Stimulated activated CD4-positive, alpha-beta T cell treated with anti-CD3 and anti-CD28 coated beads, Interleukin-1b, Interleukin-23, amount 100 ng/mL, for 48 hours (primary cell): ENCODE measurements at places on chromosomes 2 and 18.

- DNase-seq: no peak
Observed at GRCh38 chr2:151150331-151151320, 111.0 kb downstream of the RBM43 start.

GRCh38 chr2:70938586-70938950 is 2.9 kb downstream of the ATP6V1B1 start:
- no peak for DNase-seq

- no peak for DNase-seq
Observed at GRCh38 chr2:32838418-32838817, 108.3 kb upstream of the LTBP1 start.

GRCh38 chr2:33086400-33087015 is 139.8 kb downstream of the LTBP1 start:
- DNase-seq: no peak

DNA sequence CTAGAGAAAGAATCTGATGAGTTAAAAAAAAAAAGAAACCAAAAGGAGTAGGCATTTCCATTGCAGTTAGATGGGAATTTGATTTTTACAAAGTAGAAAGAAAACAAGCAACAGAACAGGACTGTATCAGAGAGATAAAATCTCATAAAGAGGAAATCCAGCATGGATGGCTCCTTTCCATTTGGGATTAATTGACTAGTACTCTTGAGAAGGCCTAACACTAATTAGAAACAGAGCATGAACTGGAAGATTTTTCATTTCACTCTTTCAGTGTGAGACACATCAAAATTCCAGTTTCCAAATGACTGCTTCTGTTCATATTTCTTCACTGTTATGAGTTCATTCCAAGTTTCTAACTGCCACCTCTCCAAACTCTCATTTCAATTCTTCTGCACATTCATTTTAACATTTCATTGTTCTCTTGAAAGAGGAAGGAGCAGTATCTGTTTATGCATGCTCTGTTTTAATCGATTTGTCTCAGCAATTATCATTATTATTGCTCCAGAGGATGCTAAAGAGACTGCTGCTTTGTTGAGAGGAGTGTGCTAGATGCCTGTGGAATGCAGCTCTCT is 108.8 kb upstream of the PIEZO2 start:
- no peak for DNase-seq

DNA sequence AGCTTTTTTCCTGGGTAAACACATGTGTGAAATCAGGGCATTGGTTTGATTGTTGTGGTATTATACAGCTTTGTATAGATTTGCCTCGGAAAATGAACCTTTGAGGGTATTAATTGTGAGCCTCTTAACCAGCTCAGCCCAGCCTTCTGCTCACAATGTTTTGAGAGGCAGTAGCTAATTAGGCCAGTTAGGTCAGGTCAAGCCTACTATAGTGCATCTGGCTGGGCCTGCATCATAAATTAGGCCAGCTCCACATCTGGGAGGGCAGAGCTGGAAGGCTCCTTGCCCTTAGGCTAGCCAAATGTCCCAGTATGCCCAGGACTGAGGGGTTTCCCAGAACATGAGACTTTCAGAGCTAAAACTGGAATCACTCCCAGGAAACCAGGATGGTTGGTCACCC is 43.0 kb downstream of the LRATD1 start:
- DNase-seq: no peak

GRCh38 chr2:12534646-12535263 is 182.0 kb upstream of the TRIB2 start:
- DNase-seq: no peak

GRCh38 chr2:14988600-14988999 is 356.1 kb downstream of the LRATD1 start:
- no peak for DNase-seq

DNA sequence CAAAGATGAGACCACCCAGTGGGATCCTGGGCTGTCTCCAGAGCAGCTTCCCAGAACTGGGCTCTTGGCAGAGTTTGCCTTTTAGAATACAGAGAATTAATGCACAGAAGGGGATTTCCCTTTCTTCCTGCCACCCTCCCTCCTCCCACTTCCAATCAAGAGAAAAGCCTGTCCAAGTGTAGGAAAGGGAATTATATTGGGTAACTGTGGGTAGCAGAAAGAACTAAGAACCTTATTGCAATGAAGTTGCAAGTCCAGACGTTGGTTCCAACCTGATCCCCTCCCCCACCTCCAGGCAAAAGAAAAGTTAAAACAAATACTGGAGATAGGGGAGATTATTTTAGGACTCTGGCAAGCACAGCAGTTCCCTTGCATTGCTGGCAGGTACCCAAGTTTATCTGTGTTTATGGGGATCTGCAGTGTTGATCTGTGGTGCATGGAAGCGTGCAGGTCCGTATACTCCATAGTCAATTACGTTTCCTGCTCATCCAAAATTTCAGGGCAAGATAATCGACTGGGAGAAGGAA is 114.3 kb downstream of the PRKCE start:
- DNase-seq: no peak

- no peak for DNase-seq
Observed at GRCh38 chr18:2168022-2168421, 403.3 kb downstream of the METTL4 start.

GRCh38 chr2:103172821-103173220 is 411.0 kb downstream of the TMEM182 start:
- no peak for DNase-seq

DNA sequence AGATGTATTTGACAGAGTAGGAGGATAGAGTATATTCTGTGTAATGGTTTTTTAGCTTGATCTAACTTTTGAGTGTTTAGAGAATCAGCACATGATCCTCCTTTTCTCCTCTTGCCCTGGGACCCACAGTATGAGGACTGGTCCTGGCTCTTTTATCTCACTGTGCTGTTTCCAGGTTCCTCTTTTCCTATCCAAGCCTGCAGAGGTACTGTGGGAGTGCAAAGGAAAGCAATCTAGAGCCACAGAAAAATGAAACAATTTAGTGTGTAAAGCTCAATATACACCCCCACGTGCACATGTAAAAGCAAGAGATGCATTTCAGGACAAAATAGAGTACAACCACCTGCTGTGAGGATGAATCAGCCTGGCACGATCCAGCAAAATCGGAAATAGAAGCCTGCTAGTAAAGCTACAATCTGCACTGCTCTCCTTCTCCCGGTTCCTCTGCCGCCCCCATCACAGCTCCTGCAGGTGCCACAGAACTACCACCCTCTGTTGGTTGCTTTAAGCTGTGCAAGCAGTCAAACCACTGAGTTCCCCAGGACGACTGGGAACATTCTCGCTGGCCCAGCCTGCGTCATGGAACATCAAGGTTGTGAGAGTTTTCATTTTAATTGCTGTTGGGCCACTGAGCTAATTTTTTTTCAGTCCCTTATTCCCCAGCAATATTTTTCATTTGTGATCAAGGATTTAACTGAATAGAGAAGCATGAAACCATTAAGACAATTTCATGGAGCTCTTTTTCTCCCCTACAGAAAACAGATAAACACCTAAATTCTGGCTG is 47.8 kb upstream of the MAPRE3 start:
- DNase-seq: peak; percentile 53

GRCh38 chr2:57906152-57906732 is 140.4 kb upstream of the VRK2 start:
- no peak for DNase-seq

GRCh38 chr18:12049978-12050811 is 43.4 kb upstream of the ANKRD62 start:
- no peak for DNase-seq

DNA sequence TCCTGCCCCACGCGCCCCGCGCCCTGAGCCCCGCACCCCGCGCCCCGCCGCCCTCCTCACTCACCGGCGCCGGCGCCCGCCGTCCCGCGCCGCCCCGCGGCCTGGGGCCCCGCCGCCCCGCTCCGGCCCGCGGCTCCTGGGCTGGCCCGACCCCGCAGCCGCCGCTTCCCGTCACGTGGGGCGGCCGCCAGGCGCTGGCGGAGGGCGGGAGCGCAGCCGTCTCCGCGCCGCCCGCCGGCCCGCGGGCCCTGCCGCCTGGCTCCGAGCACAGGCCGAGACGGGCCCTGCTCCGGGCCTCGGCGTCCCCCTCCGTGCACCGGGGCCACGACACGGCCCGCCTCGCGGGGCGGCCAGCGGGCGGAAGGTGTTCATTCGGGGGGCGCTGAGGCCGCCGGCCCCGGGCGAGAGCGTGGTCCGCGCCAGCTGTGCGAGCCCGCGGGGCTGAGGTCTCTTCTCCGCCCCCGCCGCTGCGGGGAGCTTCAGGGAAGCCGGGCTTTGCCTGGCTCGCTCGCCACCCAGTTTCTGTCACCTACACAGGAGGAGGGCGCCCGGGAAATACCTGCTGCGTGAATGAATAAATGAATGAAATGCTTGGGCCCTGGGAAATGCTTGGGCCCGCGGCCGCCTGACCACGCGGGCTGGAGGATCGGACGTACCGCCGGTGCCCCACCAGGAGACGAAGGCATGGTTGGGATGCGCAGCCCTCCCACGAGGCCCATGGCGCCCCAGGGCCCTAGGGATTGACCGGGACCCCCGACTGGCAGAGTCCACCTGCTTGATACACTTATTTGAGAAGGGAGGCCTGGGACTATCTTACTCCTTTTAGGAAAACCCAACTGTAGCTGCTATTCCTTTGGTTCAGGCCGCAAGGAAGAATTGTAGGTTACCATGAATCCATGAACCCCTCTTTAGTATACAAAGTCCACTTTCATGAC is at the start of gene TGFBRAP1:
TGFBRAP1 (minus strand) TSS at position 175 of the 935 bp plus-strand sequence. CDS start 21,434 bp downstream, outside the sequence.
- DNase-seq: peak; percentile 40

- DNase-seq: peak; percentile 29
Observed at GRCh38 chr2:62344472-62344871, 148.6 kb downstream of the B3GNT2 start.

GRCh38 chr18:59549503-59550173 is 147.6 kb downstream of the CCBE1 start:
- DNase-seq: no peak

DNA sequence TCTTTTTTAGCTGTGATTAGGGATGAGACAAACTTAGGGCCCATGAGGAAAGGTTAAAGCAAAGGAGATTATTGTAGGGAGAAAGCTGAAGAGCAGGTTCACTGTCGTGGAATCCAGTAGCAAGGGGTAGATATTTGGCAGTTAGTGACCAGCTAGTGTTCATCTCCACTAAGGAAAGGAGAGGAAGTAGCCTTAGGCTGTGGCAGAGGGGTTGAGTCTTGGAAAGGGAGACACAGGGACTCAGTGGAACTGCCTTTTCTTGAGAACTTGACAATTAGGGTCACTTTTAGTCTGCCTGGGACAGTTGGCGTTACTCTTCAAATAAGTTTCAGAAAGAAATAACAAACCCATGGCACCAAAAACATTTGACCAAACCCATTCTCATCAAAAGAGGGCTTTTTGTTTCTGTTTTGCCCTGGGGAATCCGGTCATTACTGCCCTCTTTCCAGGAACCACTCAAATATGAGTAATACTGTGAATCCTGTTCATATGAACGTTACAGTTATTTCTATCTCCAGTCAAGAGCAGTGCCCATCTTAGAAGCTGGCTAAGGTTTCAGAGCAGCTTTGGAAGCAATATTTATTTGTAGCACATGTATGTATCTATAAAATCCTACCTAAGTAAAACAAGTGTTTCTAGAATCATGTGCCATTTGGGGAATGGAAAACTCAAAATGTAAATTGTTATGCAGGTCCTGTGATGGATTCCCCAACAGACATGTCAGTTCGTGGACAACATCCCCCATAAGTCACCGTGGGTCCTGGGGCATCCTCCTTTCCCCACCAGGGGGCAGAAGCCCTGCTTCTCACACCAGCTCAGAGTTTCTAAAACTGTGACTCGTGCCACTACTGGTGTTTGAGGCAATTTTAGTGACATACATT is 77.3 kb upstream of the PHLPP1 start:
- peak; percentile 65 for DNase-seq

DNA sequence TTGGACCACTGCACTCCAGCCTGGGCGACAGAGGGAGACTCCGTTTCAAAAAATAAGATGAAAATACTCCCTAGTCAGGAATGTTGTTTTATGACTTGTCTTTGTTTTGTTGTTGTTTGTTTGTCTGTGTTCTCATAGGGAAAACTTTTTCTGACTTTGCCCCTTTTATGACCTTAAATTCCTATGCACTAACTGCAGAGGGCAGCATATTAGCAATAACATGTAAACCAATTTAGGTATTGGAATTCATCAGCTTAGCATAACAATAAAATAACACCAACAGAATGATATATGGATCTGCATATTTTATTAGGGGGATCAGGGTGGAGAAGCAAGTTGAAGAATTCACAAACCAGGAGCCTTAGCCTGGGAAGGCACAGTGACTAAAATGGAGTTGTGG is 631.5 kb downstream of the SUCLG1 start:
- no peak for DNase-seq

GRCh38 chr2:230678451-230678850 is 34.2 kb upstream of the CAB39 start:
- no peak for DNase-seq

DNA sequence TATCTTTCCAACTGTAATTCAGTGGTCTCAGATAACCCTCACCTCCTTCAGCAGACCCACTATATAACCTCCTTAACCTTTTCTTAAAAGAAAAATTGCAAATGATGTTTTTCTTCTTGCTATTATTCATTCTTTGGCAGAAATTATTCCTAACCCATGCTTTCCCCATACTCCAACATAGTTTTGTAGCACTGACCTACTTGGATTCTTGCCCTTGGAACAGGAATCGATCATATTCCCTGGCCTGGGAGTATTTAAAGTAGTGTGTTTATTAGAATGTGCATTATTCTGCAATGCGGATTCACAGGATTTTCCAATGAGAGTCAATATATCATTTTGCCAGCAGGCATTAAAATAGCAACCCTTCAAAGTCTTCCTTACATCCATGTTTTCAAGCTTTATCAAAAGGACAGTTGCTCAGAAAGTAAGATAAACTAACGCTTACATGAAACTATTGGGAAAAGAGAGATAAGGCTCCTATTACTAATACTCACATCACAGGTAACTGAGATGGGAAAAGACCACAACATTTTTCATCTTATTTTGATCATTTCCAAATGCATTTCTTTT is 37.4 kb downstream of the CHN1 start:
- no peak for DNase-seq

GRCh38 chr18:1191341-1191740 is 286.7 kb downstream of the ADCYAP1 start:
- no peak for DNase-seq

DNA sequence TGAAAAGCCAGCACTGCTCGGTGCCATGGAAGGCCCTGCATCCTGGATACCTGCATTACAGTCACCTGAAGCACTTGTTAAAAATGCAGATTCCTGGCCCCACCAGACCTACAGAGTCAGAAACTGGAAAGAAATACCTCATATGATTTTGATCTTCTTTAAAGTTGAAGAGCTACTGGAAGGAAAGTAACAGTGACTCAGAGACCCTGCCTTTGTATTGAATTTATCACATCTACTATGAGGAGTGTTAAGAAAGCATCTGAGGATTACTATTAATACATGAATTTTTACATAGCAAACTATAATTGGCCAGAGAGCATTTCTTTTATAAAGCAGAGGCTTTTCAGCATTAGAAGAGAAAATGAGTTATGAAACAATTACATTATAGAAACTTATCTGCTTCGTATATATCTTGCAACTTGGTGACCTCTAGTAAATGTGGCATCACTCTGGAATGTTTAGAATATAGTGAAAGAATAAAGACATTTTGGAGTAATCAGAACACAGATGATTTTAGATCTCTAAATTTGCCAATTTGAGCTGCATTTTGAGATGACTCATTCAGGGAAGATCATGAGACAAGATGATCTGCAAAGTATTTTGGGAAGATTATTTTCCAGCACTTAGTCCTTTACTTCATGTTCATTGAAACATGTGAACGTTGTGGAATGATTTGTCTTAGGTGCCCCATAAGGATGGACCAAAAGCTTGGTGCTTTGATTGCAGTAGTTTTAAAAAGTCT is 12.2 kb downstream of the PTPRM start:
- no peak for DNase-seq
